ENCODE measurements at places on chromosomes 11 and 22. TPM values are rescaled to one million over a fixed set of nuclear protein-coding genes. Genes with fewer than 3 reads are reported as not detected.

The APOL1 gene
- total RNA-seq, result 33.3 TPM

The EI24 gene
- 186 TPM for total RNA-seq

The OR51E2 gene
- 0.37 TPM for total RNA-seq

The TBC1D10A gene
- 7.5 TPM for total RNA-seq

The MS4A12 gene
- total RNA-seq, result not detected

The POU2AF2 gene
- total RNA-seq, result not detected

The GRIK4 gene
- 0.27 TPM for total RNA-seq

The CRKL gene
- 27.4 TPM for total RNA-seq

The GAS2 gene
- 7.6 TPM for total RNA-seq

The MTCH2 gene
- 116 TPM for total RNA-seq

The OR8G5 gene
- total RNA-seq, result not detected

The FAM83F gene
- total RNA-seq, result not detected

The SEPTIN3 gene
- total RNA-seq, result 4.5 TPM

The BEST1 gene
- 0.62 TPM for total RNA-seq

The TRIM6 gene
- 6.4 TPM for total RNA-seq

The MOGAT2 gene
- not detected for total RNA-seq

The TSGA10IP gene
- not detected for total RNA-seq

DNA sequence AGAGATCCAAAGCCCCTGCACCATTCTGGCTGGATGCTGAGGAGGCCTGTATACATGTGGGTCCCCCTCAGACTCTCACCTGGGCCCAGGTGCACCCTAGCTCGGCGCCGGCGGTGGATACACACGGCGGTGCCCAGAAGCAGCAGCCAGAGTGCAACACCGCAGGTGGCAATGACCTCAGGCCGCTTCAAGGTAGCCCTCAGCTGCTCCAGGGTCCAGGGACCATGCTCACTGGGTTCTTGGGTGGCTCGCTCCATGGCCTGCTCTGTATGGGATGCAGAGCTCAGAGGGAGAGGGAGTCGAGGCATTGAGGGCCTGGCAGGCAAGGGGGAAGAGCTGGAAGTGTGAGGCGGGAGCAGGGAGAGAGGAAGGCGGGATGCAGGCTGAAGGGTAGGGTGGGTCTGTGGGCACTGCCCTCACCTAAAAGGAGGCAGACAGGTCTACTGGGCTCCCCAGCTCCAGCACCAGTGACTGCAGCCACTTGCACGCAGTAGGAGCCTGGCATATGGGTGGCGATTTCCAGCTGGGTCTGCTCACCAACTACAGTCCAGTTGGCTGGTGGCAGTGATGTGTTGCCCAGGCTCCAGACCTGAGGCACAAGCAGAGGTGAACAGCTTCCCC, 3.8 kb downstream of the ROBO4 start:
- DNase-seq, result no peak

- DNase-seq, result no peak
Measured at GRCh38 chr11:26199331-26200095, 132.4 kb upstream of the ANO3 start.

DNA sequence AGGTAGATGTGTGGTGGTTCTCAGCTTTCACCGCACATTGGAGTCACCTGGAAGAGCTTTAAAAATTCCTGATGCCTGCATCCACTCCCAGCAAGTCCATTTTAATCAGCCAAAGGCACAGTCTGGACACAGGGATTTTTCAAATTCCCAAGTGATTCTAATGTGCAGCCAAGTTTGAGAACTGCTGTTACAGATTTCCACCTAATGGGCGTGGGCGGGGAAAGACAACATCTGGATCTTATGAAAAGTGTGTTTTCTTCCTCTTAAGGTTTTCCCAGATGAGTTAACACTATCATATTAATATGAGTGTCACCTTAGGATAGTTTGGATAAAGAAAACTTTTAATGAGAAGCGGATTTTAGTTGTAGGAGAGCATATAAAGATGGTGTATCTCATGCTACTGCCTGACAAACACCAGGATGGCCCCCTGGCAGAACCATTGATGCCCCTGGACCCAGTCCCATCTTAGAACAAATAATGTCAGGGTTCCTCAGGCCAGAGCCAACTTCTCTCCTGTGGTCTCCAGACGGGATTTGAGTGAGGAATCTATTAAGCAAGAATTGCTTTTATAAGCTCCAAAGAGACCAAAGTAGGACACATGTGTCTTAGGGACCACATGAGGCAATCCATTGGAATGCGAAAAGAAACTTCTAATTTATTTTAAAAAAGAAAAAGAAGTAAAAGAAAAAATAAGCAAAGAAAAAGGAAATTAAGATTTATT, 31.9 kb downstream of the POU2AF1 start:
- no peak for DNase-seq

DNA sequence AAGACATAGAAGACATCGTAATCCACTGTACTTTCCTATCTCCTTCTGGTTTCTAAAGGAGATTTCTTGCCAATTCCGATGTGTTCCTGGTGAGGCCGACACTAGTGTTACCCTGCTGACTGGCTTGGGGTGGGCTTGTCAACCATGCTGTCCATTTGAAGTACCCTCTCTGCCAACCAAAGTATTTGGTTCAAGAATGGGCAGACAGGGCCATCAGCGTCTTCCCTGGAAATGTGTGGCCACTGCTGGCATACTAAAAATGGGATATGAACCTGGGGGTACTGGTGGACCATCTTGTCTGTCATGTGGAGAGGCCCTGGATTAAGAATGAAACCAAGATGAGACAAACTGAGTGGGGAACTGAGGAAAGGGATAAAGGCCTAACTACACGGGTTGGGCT, 1.8 kb upstream of the VSTM5 start:
- no peak for DNase-seq

- no peak for DNase-seq
Measured at GRCh38 chr22:32343941-32344340, 13.7 kb upstream of the RFPL3 start.

GRCh38 chr22:25645266-25645665, 80.8 kb downstream of the GRK3 start:
- no peak for DNase-seq

DNA sequence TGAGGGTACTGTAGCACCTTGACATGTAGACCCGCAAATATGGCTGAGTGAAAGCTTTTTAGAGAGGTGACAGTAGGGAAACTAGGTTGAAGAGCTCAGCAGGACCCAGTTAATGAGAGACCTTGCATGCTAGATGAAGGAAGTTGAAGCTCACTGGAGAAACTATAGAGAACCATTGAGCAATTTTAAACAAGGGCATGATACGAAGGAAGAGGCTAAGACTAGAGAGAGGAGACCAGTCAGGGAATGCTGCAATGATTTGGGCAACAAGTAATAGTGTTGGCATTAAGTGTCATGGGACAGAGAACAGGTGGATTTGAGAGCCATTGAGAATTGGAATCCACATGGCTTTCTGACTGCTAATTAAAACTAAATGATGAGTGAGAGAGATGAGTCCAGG, 4.1 kb downstream of the OLFML1 start:
- DNase-seq, result no peak

GRCh38 chr11:35794850-35795249, 132.3 kb downstream of the TRIM44 start:
- peak; percentile 58 for DNase-seq

DNA sequence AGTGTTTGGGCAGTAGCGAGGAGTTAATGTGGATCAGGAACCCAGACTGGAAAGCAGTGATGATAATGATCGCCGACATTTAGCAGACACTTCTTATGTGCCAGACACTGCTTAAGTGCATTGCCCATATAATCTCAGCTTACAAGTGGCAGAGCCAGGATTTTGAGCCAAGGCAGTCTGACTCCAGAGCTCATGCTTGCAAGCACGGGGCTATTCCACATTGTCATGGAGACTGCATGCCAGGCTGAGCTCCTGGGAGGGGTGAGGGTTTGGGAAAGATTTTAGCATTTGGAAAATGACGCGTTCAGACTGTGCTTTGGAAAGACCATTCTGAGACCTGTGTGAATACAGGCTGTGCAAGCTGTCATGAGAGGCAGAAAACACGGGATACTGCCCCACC, 302.7 kb downstream of the DDX10 start:
- no peak for DNase-seq

- DNase-seq, result peak; percentile 55
Measured at GRCh38 chr22:21074102-21074715, 28.5 kb downstream of the LRRC74B start.

- DNase-seq, result no peak
Measured at GRCh38 chr11:33772300-33772699, 2.0 kb downstream of the FBXO3 start.

GRCh38 chr11:22130462-22131053, 62.3 kb upstream of the ANO5 start:
- DNase-seq, result peak; percentile 19

GRCh38 chr11:61727401-61727811, 25.0 kb upstream of the MYRF start:
- no peak for DNase-seq

- no peak for DNase-seq
Measured at GRCh38 chr11:134664447-134665187, 252.6 kb upstream of the B3GAT1 start.

- no peak for DNase-seq
Measured at GRCh38 chr11:8608652-8609051, 14.6 kb upstream of the STK33 start.

DNA sequence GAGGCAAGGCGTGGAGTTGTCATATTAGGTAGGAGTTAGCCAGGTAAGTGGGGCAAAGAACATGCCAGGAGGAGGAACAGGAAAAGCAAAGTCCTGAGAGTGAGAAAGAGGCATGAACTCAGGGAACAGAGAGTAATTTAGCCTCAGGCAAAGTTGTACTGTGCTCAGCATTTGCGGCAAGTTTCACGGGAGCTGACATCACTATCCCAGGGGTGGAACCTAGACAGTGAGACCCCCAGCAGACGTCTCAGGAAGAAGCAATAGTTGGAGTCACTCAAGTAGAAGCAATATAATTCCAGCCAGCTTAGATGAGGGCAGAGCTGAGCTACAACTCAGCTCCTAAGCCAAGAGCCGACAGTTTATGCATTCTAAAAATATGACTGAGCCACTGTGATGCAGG, 426.0 kb upstream of the ISX start:
- no peak for DNase-seq

DNA sequence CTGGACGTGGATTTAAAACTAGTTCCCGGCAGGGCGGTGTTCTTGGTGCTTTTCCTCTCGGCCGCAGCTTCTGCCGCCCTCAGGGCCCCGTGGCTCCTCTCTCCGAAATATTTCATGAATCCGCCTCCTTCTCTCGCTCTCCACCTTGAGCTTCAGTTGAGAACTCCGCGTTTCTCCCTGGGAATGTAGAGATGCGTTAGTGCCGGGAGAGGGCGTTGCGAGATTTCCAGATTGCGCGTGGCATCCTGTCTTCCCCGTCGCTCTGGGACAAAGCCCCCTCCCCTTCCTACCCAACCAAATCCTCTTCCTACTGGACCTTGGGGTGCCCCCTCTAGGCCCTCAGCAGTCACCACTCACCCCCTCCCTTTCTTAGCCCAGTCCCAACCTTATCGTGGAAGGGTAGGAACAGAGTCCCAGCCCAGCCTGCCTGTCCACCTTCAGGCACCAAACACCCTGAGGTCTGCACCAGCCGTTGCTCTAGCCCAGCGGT, 15.5 kb upstream of the RAC2 start:
- DNase-seq, result no peak

GRCh38 chr11:128451652-128452470, 135.5 kb downstream of the ETS1 start:
- no peak for DNase-seq

DNA sequence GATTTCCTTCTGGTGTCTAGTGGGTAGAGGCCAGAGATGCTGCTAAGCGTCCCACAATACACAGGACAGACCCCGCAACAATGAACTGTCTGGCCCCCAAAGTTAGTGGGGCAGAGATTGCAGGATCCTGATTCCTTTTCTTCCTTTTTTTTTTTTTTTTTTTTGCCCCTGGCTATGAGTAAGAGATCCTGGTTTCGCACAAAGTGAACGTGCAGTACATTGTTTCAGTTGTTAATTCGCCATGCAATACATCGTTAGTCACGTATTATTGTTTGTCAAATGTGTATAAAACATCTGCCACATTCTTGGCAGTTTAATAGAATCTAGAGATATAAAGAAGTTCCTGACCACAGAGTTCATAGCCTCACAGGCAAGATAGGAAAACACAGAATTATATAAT, 20.2 kb downstream of the ST3GAL4 start:
- peak; percentile 26 for DNase-seq

GRCh38 chr11:66970807-66971442, 4.2 kb upstream of the C11orf86 start:
- DNase-seq, result peak; percentile 98

DNA sequence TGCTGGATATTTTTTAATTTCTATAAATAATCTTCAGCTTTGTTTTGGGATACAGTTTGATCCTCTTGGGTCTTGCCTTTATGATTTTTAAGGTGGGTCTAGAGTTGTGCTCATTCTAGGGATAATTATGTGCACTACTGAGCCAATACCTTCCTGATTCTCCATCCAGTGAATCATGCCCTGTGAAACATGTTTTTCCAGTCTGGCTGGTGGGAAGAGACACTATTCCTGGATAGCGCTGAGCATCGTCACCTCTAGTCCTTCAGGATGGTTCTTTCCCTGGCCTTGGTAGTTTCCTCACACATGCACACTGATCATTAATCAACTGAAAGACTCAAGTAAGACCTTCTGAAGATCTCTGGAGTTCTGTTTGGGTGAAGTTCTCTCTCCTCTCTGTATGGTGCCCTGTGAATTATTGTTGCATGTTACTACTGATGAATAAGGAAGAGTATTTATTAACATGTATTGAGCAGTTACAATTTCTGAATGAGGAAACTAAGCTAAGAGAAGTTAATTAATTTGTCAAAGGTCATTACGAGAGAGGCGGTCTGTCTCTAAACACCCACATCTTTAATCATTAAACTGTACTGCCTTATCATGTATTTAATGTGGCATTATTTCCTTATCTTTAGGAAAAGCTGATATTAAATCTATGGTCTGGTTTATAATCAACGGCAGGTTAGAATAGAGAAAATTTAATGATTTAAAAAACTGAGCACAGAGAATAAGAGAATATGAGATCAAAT, 39.1 kb upstream of the LIPT2 start:
- no peak for DNase-seq

Measured in H4 (cell line).